ENCODE measurements at places on chromosomes 4 and X.

DNA sequence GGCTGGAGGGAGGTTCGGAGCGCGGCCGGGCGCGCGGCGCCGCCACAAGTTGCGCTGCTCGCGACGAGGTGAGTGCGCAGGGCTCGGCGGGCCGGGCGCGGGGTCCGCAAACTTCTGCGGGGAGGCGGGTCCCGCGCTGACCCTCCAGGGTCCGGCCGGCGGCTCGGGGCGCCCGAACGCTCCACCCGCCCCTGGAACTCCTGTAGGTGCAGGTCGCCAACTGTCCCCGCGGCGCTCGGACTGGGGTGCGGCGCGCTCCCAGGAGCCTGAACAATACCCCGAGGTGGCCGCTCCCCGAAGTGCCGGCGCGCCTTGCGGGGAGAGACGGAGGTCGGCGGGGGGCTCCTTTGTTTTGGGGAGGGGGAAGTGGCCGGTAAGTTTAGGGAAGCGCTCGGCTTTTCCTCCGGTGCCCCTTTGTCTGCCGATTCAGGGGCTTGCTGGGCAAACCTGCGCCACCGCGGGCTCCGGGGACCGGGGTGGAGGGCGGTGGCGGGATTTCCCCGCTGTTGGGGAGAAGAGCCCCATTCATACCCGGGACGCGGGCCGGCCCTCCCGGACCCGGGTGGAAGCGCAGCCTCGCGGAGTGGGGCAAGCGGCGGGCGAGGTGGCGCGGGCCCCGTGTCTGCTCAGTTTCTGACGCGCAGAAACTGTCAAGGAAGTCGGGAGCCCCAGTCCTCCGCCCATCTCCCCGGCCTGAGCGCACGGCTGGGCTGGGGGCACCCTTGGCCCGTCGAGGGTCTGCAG lies 694 bp downstream of the TBL1X start:
- DNase-seq = peak; percentile 27

- DNase-seq = peak; percentile 24
These were observed 31.2 kb downstream of the PHEX start for GRCh38 chrX:22063284-22063683.

- DNase-seq = no peak
These were observed 12.7 kb downstream of the OPHN1 start for GRCh38 chrX:68420559-68420958.

DNA sequence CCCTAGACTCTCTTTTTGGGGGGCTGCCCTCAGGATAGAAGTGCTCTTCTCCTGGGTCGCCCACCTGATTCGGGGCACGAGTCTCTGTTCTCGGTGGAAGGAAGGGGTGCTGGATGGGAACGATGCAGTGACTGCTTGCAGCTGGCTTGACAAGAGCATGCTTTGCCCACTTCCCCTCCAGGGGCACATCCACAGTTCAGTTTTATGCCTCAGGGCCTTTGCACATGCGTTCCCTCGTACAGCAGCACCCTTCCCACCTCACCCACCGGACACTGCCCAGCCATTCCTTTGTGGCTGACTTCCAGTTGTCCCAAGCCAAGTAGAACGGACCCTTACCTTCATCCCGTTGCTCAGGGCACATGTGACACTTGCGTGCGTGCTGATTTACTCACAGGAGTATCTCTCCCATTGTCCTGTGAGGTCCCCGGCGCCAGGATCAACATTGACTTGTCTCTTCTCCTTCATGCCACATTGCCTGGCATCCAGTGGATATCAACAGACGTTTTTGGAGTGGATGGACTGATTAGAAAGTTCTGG lies 60.0 kb downstream of the C4orf50 start:
- DNase-seq = no peak

- DNase-seq = no peak
These were observed 77.9 kb downstream of the BTC start for GRCh38 chr4:74716436-74716765.

GRCh38 chr4:54840992-54841768 lies 183.4 kb downstream of the KIT start:
- no peak for DNase-seq

GRCh38 chr4:81833576-81833975 lies 361.9 kb upstream of the RASGEF1B start:
- no peak for DNase-seq

DNA sequence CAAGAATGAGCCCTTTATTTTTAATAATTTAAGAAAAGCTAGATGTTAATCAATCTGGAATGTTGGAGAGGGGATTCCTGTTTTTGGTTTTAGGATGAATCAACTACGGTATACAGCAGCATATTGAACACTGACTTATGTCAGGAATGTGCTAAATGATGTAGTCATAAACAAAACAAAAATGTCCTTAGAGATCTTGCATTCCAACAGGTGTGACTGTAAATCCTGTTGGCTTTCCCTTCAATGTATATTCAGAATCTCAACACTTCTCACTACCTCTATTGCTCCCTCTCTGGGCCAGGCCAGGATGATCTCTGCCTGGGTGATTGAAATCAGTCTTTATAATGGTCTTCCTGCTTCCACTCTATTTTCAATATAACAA lies 37.8 kb upstream of the BDH2 start:
- DNase-seq = no peak

DNA sequence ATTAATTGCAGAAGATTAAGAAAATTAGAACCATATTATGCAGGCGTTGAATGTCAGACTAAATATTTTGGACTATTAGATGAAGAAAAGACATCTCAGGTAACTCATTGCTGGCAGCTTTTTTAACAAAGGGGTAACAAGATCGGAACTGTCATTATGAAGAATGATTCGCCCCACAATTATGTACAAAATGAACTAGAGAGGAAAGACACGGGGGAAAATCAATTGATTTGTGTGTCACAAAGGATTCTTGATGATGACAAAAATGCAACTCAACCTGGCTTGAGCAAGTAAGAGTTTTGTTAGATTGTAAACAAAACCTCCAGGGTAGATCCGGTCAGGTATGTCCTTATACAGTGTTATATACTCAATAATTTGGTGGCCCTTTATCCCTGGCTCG lies 12.5 kb upstream of the DCLK2 start:
- no peak for DNase-seq

- no peak for DNase-seq
These were observed 10.4 kb downstream of the RELL1 start for GRCh38 chr4:37675587-37676290.

GRCh38 chrX:3990569-3990968 lies 277.1 kb upstream of the PRKX start:
- DNase-seq = no peak

DNA sequence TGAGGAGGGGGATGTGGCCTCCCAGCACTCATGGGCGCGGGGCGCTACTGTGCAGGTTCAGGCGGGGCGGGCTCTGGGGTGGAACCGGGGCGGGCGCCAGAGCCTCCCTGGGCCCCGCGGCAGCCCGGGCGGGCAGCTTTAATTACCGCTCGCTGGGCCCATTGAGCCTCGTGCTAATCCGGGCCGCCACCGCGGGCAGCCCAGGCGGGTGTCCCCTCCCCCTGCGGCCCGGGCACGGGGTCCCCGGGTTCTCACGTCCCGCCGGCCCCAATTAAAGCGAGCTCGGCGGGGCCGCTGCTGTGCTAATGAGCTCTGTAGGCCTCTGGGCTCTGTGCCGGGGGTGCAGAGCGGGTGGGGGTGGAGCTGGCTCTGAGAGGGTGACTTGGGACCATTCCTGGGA lies 22.8 kb upstream of the FGFR3 start:
- no peak for DNase-seq

DNA sequence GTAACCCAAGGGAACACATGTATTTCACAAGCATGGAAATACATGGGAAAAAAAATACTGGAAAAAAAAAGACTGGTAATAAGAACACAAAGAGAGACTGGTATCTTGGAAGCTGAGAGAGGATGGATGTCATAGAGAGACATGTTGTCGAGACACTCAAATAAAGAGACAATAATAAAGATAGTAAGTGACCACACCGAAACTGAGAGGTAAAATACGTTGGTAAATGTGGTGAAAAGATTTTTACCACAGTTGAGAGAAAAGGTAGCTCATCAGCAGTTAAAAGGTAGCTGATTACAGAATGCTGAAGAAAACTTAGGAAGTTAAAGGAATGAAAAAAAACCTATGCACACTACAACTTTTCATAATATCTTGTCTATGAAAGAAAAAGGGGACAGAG lies 81.1 kb downstream of the ARAP2 start:
- no peak for DNase-seq

GRCh38 chr4:113682730-113683537 lies 78.6 kb downstream of the CAMK2D start:
- DNase-seq = peak; percentile 84

GRCh38 chr4:122525865-122526264 lies 69.3 kb upstream of the IL2 start:
- no peak for DNase-seq

GRCh38 chrX:71128166-71128833 lies 9.9 kb downstream of the MED12 start:
- DNase-seq = no peak

GRCh38 chrX:154126101-154126500 lies 17.9 kb upstream of the OPN1LW start:
- DNase-seq = no peak

GRCh38 chr4:78922207-78922606 lies 17.0 kb downstream of the PAQR3 start:
- DNase-seq = no peak

DNA sequence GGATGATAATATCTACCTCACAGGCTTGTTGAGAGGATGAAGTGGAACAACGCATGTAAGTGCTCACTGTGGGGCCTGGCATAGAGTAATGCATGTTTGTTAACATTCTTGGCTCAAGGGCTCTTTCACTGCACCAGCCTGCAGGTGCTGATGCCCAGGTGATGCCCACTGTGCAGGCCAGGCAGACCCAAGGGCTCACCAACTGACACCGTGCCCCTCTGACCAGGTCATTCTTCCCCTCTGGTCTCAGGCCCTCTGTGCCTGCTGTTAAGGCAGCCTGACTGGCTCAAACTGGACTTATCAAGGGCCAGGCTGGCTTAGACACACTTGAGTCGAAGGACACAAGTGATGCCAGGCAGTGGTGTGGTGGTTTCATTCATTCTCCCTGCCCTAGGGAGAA lies 90.5 kb downstream of the PJA1 start:
- DNase-seq = no peak

DNA sequence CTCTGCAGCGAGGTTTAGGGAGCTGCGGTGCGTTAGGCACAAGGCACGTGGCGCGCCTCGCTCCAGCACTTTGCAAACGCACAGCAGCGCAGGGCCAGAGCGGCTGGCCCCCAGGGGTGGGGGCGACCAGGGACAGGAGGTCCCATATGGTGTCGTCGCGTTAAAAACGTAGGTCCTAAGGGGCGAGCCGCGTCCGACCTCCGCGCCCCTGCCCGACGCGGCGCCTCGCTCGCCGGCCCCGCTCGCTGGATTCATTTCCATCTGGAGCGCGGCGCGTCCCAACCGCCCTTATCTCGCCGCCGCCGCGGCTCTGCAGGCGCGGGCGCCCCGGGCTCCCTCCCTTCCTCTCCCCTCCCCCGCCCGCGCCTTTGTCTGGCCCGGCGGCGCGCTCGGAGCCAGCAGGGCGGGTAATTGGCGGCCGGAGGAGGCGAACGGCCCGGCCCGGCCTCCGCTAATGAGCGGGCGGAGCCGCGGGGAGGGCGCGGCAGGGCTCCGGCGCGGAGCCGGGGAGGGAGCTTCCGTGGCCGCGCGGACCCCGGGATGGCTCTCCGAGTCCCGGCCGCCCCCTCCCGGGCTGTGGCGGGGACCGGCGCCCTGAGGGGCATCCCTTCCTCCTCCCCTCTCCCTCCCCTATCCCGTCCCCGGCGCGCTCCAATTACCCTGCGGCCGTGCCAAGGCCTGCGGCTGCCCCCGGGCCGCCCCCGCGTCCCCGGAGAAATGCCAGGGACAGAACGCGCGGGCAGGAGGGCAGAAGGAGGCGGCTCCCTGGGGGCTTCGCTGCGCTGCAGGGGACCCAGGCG lies 409.0 kb downstream of the BCOR start:
- DNase-seq = peak; percentile 2

GRCh38 chr4:185468999-185469398 lies 2.5 kb downstream of the CCDC110 start:
- no peak for DNase-seq

DNA sequence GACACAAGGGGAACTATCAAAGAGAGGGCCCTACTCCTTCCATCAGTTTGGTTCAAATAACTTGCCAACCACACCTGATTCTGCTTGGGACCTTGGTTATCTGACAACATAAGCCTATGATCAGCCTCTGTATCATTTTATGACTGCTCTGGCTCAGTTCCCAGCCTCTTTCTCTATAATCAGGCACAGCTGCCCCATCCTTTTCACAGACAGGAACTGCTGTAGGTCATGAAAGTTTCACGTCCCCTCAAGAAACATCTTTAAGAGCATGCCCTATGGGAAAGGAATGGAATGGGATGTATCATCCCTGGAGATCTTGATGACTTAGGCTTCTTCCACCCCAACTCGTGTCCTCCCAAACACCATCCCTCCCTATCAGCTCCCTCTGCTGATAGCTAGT lies 243.4 kb downstream of the AR start:
- no peak for DNase-seq

DNA sequence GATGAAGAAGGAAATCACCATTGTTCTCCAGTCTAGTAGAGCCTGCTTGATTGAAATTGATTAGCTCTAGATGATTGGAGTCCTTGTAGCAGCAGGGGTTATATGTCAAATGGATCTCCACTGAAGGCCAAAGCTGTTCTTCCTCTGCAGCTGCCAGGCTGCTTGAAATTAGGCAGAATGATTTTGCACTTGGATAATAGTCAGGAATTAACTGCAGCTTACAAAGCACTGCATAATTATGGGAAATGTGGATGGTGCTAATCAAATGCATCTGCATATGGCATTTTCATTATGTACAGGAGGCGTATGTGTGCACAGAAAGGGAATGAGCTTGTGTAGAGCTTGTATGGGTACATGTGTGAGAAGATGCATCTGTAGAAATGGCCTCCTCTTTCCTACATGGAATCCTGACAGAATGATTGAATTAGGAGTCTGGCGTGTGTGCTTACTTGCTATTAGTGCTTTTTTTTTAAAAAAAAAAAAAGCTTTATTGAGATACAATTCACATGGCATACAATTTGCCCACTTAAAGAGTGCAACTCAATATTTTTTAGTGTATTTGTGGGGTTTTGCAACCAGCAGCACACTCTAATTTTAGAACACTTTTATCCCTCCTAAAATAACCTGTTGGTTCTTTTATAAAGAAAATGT lies 65.9 kb downstream of the TMEM131L start:
- no peak for DNase-seq

DNA sequence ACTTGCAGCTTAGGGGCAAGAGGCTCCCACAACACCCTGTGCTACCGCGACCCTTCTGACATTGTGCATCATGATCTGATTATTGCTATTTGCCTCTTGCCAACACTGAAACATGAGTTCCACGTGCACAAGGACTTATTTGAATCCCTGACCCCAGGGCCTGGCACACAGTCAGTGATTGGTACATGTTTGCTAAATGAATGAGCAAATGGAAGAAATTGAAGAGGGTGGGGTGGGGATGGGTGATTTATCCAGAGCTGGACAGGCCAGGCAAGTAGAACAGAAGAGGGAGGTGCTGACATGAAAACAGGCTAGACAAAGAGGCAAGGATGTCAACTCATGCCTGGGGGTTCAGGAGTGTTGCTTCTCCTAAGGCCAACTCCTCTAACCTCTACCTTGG lies 24.9 kb upstream of the RPL39 start:
- no peak for DNase-seq

DNA sequence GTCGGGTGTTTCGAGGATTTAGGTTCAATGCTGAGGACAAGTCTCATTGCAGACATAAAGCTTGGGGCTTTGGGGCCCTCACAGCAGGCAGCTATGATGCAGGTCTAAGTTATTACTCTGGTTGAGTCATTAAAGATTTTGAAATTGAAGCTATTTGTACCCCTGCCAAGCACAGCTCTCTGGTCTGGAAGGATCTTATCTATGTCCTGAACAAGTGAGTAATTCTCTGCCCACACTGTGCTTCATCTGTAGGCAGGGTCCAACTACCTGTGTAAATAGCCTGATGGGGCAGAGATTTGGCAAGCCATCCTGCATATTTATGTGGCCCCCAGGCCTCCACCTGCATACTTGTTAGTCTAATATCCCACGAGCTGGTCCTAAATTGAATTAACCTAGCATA lies 41.4 kb upstream of the MAGEA4 start:
- no peak for DNase-seq
